T1000 (cell line): ENCODE measurements at places on chromosomes 16 and 17.

DNA sequence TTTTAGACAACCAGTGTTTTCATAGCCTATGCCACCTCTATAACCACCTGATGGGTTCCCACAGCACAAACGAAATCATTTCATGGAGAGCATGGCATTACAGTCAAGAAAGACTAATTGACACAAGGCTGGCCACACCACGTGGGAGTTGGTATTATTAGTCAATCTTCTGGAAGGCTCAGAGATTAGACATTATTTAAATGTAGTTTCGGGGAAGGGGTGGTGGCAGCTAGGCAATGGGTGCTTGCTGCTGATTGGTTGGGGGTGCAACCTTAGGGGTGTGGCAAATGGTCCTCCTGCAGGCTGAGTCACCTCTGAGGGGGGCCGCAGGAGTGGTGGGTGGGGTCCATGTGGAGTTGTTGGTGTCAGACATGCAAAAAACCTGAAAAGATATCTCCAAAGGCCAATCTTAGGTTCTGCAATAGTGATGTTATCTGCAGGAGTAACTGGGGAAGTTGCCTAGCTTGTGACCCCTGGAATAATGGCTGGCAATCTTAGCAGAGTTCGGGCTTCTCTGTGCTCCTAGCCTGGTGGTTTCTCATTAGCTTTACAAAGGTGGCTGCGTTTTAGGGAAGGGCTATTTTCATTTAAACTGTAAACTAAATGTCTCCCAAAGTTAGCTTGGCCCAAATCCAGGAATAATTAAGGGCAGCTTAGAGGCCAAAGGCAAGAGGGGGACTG is 4.6 kb downstream of the TEN1 start:
- DNase-seq, result no peak

DNA sequence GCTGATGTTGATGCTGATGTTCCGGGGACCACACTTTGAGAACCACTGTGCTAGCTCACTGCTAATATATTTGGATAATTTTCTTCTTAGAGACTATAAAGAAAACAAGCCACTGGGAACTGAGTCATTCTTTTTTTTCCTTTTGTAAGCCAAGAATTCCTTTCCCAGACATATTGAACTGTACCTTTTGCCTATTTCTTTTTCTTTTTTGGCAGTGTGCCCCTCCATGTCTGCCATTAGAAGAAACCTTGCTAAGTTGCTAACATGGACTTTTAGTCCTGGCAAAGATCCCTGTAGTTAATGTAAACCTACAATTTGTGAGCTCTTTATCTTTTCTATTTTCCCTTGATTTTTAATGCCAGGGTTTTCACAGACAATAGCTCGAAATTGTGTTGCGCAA is 17.3 kb upstream of the ERCC4 start:
- no peak for DNase-seq

DNA sequence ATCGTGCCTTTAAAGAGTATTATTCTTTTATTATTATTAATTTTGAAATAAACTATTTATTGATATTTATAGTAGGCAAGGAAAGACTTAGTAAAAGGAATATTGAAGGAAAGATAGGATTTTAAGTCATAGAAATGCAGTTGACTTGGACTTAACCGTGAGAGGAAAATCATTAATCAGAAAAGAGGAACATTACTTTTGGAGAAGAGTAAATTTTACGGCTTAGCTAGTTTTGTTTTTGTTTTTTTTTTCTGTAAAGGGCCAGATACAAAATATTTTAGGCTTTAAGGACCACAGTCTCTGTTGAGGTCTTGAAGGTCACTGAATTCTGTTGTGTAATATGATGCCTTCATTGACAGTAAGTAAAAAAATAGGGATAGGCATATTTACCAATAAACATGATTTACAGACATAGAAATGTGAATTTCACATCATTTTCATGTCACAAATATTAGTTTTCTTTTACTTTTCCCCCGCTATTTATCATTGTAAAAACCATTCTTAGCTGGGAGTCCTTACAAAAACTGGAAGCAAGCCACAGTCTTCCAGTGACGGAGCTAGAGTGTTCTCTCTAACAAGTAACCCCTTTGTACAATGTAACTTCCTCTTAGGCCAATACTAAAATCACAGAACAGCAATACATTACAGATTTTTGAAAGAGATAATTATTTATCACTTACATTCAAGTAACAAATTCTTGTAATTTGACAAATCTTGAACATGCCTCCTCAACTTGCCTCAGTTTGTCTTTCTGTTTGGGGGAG is 2.3 kb upstream of the KCNJ16 start:
- no peak for DNase-seq

DNA sequence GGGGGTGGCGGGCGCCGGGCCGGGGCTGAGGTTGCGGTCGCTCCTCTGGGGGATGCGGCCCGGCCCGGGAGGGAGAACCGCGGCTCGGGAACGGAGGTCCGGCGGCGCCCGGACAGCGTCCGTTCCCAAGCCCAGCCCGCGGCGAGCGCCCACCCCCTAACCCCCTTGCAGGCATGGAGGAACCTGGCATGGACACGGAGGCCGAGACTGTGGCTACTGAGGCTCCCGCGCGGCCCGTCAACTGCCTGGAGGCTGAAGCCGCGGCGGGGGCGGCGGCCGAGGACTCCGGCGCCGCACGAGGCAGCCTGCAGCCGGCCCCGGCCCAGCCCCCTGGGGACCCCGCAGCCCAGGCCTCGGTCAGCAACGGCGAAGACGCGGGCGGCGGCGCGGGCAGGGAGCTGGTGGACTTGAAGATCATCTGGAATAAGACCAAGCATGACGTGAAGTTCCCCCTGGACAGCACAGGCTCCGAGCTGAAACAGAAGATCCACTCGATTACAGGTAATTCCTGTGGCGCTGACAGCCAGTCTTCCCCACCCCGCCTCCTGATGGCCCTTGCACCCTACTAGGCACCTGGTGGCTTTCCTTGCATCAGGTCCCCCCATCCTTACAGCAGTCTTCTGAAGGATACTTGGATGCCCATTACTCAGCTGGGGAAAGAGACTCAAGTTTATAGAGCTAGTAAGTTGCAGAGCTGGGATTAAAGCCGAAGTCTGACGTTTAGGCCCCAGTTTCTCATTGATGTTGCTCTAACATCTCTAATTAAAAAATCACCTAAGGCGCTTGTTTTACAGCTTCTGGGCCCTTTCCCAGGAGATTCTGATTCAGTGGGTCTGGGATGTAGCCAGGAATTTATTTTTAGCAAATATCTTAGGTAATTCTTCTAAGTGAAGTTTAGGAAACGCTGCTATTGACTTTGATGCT is 514 bp downstream of the UBFD1 start:
- no peak for DNase-seq

DNA sequence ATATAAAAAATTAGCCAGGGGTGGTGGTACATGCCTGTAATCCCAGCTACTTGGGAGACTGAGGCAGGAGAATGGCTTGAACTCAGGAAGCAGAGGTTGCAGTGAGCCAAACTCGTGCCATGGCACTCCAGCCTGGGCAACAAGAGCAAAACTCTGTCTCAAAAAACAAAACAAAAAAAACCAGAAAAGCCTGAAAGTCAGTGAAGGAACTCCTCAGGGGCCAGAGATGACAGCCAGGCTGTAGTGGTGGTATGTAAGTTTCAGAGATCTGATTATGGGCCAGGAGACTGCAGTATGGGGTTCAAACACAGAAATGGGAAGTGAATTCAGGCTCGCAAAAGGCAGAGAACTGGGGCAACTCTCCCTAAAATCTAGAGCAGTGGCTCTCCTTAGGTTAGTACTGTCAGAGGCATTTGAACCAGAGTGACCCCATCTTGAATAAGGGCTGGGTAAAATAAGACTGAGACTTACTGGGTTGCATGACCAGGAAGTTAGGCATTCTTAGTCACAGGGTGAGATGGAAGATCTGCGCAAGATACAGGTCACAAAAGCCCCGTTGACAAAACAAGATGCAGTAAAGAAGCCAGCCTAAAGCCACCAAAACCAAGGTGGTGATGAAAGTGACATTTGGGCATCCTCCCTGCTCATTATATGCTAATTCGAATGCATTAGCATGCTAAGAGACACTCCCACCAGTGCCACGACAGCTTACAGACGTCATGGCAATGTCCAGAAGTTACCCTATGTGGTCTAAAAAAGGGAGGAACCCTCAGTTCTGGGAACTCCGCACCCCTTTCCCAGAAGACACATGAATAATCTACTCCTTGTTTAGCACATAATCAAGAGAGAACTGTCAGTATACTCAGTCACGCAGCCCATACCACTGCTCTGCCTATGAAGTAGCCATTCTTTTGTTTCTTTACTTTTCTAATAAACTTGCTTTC is 120.2 kb upstream of the XYLT1 start:
- peak; percentile 52 for DNase-seq

DNA sequence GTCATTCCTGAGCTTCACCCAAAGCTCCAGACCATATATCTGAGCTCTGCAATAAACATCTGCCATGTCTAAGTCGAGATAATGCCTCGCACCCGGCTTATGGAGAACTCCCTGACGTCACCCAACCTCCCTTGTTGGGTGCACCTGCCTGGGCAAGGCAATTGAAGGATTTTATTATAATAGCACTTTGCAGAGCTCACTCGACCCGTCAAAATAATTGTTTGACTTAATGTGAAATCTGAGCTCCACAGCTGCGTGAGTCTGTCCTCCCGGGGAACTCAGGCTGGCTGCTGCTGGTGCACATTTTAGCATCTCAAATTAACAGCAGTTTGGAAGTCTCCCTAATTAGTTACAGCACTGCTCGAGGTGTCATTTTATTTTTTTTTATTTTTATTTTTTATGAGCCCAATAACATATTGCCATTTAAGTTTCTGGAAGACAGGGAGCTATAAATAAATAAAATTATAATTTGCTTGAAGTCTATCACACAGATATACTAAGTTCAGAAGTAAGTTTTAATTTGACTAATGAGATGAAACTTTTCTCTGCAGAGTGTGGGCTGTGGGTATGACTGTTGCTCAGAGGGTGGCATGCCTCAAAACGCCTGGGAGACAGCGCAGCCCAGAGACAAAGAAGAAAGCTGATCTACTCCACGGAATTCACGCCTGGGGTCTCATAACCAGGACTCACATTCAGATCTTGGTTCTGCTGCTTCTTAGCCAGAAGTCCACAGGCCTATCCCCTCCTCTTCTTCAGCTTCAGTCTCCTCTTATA is 401.4 kb upstream of the C16orf82 start:
- no peak for DNase-seq

GRCh38 chr16:2963723-2964474 is at the start of gene KREMEN2:
Gene KREMEN2 (plus strand): TSS chr16:2964275. CDS start chr16:2964521, 246 bp downstream.
- peak; percentile 31 for DNase-seq

- no peak for DNase-seq
These were observed 480.4 kb downstream of the CDH8 start for GRCh38 chr16:61555718-61556441.

- DNase-seq, result no peak
These were observed 168.5 kb downstream of the BCAS3 start for GRCh38 chr17:60846175-60846574.

- DNase-seq, result no peak
These were observed 5.1 kb downstream of the ARL4D start for GRCh38 chr17:43403846-43404245.

- no peak for DNase-seq
These were observed 4.2 kb upstream of the RPH3AL start for GRCh38 chr17:356671-357434.

DNA sequence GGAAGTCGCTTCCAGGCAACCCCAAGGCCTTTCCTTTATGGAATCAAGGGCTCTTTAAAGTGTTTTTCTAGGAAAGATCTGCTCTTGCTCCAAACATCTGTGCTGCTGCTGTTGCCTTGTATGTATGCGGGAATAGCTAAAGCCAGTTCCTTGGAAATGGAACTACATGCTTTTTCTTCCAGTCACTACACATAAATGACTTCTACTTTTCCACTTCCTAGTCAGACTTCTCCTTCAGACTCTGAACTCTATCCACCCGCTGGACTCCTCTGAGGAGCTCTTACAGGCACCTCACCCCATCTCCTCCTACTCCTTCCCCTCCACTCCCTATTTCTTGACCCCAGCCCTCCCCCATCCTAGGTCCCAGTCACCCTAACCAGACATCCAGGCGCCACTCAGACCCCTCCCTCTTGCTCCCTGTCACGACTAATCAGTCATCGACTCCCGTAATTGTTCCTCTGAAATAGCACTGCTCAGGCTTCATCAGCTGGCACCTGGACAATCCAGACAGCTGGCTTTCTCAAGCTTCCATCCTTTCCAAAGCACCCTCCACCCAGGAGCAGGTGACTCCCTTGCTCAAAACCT is 15.0 kb upstream of the PEMT start:
- DNase-seq, result no peak

GRCh38 chr16:56616608-56617211 is 8.3 kb downstream of the MT2A start:
- DNase-seq, result no peak

- no peak for DNase-seq
These were observed 3.1 kb upstream of the KRT36 start for GRCh38 chr17:41492771-41493170.

GRCh38 chr17:12391468-12391867 is 274.2 kb upstream of the MYOCD start:
- no peak for DNase-seq

DNA sequence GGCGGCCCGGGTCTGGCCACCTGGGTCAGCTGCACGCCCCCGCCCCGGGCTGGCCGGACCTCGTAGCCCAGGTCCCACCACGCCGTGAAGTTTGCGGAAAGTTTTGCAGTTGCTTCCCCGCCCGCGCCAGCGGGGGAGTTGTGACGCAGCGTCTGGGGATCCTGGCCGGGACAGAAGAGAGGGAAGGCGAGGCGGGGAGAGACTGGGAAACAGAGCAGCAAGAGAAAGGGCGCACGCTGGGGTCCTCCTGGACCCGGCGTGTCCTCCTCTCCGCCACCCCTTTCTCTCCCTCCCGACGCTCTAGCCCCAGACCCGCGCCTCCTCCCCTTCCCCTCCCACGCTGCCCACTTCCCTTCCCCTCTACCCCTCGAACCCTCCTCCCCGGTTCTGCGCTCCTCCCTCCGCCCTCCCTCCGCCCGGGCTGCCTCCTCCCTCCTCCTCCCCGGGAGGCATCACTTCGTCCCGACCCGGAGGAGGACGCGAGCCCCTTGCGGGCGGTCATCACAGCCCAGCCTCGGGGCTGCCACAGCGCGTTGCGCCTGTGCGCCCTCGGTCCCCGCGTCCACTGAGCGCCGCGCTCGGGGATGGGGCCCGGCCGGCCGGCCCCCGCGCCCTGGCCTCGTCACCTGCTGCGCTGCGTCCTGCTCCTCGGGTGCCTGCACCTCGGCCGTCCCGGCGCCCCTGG is at the start of gene MRC2:
MRC2 (plus strand) TSS at position 452 of the 685 bp plus-strand sequence; CDS start at position 585, 133 bp downstream.
- peak; percentile 87 for DNase-seq

DNA sequence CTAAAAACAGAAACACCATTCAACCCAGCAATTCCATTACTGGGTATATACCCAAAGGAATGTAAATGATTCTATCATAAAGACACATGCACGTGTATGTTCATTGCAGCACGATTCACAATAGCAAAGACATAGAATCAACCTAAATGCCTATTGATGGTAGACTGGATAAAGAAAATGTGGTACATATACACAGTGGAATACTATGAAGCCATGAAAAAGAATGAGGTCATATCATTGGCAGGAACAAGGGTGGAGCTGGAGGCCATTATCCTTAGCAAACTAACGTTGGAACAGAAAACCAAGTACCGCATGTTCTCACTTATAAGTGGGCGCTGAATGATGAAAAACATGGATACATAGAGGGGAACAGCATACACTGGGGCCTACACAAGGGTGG is 77.2 kb upstream of the MYOCD start:
- DNase-seq, result no peak

GRCh38 chr16:1993731-1994131 is 4.0 kb downstream of the SYNGR3 start:
- no peak for DNase-seq

GRCh38 chr17:7094652-7095019 is 14.6 kb upstream of the CLEC10A start:
- DNase-seq, result no peak

GRCh38 chr16:85417156-85417860 is 195.8 kb upstream of the GSE1 start:
- no peak for DNase-seq

GRCh38 chr17:40448639-40449261 is 5.5 kb downstream of the IGFBP4 start:
- DNase-seq, result no peak
